HCEC 1CT (cell line): ENCODE measurements at places on chromosomes 7 and 10.

DNA sequence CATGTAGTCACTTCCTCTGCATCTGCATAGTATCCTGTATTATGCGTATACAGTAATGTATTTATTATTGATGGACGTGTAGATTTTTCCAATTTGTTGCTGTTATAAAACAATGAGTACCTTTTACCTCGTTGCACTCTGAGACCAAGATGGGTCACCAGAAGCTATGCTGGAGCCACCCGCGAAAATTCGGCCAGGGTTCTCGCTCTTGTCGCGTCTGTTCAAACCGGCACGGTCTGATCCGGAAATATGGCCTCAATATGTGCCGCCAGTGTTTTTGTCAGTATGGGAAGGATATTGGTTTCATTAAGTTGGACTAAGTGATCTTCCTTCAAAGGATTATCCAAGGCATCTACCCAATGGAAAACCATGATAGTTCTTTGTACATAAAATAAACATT is 1.0 kb downstream of the PSMC2 start:
- no peak for DNase-seq

GRCh38 chr7:21544715-21545114 is 1.9 kb downstream of the DNAH11 start:
- no peak for DNase-seq

DNA sequence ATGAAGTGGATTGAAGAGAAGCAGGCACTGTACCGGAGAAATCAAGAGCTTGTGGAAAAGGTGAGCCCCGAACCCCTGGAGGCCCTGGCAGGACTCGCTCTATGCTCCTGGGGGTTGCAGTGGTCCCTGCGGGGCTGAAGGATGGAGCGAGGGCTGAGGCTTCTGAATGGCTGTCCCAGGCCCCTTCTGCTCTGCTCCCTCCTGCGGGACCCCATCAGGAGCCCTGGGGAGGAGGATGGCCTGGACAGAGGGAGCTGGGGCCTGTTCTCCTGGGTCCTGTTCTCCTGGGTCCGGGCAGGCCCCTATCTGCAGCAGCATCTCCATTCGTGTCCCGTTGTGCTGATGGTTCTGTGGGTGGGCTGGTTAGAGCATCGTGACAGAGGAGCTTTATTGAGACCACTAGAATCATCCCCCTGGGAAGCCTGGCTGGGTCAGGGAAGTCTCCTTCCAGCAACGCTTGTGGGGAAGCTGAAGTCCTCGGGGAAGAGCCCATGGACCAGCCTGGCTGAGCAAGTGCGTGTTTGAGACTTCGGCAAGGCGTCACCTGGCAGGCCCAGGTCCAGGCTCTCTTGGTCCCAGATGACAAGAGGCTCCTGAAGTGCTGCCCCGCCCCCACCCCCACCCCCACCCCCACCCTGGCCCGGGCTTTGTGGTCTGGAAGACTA is 41.1 kb upstream of the DPYSL4 start:
- no peak for DNase-seq

- DNase-seq = no peak
These were observed 133.3 kb downstream of the VPS41 start for GRCh38 chr7:38775506-38776175.
